Activated CD4-positive, alpha-beta T cell treated with anti-CD3 and anti-CD28 coated beads for 4 hours (primary cell): ENCODE measurements at places on chromosomes 6 and 20.

- DNase-seq: no peak
These were observed 59.2 kb downstream of the ANKRD6 start for GRCh38 chr6:89492025-89492640.

DNA sequence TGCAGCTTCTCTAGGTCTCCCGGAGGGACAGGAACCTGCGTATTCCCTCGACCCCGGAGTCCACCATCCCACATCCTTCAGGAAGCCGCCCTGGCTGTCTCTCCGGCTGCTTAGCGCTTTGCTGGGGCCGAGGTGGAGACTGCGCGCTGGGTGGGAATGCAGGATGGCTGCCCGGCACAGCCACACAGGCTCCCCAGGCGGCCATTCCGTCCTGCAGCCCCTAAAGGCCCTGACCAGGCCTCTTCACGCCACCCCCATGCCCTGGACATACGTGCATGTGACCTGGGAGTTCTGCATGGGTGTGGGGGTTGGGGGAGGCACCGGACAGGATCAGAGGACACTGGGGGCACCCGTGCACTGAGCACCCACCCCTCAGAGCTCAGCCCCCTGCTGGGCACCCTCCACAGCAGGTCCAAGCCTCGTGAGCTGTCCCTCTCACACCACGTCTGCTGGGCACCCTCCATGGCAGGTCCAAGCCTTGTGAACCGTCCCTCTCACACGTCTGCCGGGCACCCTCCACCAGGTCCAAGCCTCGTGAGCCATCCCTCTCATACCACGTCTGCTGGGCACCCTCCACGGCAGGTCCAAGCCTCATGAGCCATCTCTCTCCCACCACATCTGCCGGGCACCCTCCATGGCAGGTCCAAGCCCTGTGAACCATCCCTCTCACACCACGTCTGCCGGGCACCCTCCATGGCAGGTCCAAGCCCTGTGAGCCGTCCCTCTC, 40.4 kb upstream of the CHRNA4 start:
- no peak for DNase-seq

DNA sequence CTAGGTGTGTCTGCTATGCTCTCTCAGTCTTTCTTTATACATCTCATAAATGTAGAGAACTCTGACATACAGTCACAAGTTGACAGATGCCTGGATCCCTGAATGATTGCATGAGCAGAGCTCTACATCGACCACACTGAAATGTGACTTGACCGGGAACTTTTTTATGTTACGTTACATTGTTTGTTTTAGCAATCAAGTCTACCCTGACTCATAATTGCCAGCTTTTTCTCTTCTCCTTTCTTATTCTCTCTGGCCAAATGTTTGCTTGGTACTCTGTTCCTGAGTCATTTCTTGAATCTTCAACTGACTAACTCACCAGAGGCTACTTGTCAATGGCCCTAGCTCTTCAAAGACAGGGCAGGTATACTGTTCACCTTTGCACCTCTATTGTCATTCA, 213.6 kb upstream of the DTNBP1 start:
- DNase-seq: no peak

DNA sequence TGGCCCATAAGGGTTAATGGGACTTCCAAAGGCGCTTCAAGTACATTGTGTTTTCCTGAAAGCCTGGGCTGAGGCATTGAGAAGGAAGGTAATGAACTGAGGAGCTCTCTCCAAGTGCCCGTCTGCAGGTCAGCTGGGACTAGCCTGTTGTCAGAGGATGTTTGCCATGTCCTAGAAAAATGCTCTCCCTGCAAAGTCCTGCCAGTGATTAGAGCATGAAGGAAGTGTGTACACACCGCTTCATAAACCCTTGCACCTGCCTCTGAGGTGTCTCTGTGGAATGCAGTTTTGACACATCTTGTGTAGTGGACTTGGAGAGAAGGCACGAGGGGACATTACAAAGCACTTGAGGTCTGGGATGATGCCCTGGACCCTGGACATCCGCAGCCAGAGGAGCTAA, 506.7 kb downstream of the KIF16B start:
- DNase-seq: no peak

DNA sequence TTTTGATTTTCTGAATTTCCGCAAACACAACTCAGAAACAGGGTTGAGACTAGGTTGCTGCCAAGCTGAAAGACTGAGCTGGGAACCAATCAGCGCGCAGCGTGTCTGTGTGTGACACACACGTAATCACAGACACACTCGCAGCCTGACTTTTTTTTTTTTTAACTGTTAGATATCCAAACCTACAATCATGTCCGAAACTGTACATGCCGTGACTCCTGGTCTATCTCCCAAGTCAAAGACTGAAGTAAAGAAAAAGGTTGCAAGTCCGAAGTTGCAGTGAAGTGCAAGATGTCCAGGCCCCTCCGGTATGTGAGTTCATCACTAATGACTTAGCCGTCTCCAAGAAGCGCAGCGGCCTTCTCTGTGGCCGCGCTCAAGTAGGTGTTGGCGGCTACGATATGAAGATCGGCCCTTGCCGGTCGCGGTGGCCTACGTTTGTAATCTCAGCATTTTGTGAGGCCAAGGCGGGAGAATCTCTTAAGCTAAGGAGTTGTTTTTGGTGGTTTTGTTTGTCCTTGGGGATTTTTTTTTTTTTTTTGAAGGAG, 108.2 kb downstream of the HFE start:
- DNase-seq: peak; percentile 83

DNA sequence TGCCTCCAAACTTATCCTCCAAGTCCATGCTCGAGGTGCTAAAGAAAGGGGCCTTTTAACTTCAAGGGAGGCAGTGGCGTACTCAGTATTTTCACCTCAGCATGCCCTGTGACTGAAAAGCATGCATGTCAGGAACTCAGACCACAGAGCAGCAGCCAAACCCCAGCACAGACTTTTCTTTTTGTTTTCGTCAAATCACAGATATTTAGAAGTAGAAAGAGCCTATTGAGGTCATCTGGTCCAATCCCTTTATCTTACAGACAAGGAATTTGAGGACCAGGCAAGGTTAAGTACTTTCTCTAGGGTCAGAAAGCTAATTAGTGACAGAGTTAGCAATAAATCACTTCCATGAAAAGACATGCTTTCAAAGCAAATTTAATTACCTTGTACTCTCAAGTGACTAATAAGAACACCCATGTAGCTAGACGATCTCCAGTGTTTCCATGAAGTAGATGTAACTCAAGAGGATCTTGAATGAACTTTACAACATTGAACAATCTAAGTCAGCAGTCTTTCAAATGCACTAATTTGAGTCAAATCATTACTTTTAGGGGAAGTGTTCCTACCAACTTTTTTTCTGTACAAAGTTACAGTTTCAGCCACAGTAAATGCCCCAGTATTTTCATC, 35.9 kb downstream of the MOXD1 start:
- no peak for DNase-seq

DNA sequence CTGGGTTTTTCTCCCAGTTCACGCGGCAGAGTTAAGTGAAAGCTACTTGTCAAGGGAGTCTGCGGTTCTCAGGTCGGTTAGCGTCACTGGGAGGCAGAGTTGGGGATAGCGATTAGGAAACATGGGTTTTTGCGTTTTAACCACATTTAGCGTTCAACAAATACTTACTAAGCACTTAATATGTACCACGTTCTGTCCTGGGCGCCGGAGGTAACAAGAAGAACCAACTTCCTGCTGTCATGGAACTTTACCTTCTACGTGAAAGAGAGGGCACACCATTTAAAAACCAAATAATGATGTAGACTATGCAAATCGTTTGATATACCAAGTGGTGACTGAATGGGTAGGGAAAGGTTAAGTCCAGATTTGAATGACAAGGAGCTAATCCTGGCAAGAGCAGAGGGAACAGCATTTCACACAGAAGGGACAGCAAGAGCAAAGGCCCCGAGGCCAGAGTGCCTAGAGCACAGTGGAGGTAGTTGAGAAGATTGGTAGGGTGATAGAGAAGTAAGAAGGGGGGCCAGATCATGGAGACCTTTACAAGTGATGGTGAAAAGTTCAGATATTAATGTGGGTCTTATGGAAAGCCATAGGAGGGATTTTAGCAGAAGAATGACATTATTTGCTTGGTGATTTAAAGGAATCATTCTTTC, 744 bp downstream of the RIOK1 start:
- DNase-seq: peak; percentile 54

DNA sequence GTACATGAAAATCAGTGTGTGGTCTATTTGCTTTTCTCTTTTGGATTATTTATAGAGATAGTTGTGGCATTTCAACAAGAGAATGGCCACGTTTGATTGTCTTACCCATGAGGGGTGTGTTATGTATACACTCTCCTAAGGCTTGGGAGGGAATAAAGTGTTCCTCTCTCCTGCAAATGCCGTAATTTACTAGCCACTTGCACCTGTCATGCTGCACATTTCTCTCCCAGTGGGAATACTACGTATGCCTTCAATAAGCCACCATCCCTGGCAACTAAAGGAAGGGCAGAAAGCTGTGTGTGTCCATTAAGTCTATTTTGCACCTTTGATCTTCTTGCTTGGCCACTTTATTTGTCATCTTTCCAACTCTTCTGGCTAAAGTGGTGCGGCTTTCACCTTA, 541.2 kb downstream of the QKI start:
- no peak for DNase-seq

DNA sequence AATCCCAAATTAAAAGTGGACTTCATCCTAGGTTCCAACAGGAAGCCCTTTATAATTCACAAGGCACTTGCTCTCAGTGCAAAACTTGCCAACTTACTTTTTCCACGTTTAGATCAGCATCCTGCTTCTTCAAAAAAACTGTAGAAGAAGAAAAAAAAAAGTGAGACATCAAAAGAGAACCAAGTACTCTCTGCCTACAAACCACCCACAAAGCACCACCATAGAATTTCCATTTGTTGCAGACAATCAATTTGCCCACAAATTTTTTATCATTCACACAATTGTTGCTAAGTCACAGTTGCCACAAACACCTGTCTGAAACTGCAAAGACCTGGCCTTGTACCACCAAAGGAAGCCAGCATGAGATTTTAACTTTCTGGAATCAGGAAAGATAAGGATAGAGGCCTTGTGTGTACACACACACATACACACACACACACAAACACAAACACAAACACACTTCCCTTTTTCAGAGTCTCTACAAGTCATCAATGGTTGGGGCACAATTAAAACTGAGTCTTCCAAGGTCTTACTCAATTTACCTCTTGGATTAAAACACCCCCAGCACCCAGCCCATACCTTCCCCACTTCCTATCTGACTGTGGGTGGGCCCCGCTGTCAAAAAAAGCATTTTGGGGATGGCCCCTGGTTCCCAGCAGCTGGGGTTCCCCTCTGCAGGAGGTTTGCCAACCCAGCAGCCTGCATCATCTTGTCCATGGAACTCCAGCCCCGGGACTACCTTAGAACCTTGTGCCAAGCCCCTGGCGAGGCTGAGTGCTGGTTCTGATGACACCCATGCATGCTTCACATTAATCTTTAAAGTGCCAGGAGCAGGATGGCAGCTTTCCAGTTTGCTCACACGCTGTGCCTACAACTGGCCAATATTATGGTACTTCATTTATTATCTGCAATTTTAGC, 26.5 kb downstream of the FYN start:
- peak; percentile 55 for DNase-seq

- no peak for DNase-seq
These were observed 147.1 kb downstream of the EPHA7 start for GRCh38 chr6:93272211-93272610.

- DNase-seq: no peak
These were observed 42.7 kb downstream of the PRL start for GRCh38 chr6:22253955-22254655.

DNA sequence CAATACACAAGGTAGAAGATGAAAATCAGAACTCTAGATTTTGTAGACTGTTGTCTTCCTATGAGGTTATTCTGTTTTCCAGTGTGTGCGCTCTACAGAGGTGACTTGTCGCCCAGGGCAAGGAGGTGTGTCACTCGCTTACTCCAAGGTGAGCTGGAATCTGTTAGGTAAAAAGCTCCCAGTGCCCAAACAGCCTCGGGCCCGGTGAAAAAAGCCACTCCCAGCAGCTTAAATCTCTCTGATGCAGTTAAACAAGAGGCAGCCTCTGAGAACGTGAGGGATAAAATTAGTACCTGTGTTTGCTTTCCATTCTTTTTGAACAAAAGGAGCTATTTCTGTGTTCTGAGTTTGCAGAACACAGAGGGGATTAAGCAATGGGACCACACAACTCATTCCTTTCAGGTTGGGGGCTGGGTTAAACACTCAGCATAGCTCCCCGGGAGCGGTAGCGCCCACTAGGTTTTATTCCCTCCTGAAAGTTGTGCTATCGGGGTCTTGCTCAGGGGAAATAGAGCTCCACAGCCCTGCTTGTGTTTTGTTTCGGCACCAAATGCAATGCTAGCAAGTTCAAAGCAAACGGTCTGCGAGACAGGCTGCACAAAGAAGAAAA, 181.2 kb downstream of the FOXA2 start:
- DNase-seq: no peak

DNA sequence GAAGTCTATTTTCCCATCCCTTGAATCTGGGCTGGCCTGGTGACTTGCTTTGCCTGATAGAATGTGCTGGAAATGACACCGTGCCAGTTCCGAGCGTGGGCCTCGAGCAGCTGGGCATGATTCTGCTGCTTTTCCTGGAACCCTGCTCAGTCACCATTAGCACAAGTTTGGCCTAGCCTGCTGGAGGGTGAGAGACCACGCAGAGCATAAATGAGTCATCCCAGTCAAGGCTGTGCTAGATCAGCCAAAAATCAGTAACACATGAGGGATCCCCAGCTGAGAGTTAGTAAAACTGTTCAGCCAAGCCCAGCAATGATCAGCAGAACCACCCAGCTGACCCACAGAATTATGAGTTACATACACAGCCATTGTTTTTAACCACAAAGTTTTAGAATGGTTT, 74.8 kb upstream of the TOP1 start:
- no peak for DNase-seq

DNA sequence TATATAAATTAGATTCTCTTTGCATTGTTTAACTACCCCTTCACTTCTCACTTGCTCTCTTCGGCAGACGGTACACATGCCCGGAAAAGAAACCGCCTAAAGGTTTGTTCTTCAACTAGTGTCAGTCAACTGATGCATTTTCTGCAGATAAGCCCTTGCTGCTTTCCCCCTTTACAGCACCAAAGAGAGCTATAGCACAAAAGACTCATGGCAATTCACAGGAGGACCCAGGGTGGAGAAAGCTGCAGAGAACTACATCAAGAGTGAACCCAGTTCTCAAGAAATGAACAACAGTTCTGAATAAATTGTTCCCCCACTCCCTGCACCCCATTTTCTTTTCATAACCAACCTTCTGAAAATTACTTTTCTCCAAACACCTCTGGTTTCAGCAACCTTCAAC, 8.9 kb downstream of the CD164 start:
- DNase-seq: no peak

- no peak for DNase-seq
These were observed 137.3 kb downstream of the TMEM242 start for GRCh38 chr6:157185986-157186385.

- DNase-seq: no peak
These were observed 24.1 kb upstream of the ARFGEF2 start for GRCh38 chr20:48897305-48898010.

DNA sequence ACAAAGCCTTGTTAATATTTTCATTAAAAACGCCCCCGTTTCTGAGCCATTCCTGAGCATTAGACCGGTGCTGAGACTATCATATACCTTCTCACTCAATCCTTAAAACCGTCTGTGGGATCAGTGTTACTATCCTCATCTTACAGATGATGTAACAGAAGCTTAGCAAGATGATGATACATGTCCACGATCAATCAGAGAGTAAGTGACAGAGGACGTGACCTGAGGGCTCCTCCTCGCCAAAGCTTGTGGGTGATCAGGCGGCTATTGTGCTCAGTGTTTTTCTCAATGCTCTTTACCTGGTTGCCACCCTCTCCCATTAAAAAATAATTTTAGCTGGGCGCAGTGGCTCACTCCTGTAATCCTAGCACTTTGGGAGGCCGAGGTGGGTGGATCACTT, 113.1 kb downstream of the MTHFD1L start:
- DNase-seq: no peak
